Progenitor cell of endocrine pancreas (in vitro differentiated cells): ENCODE measurements at places on chromosomes 2 and 18. TPM values are rescaled to one million over a fixed set of nuclear protein-coding genes. Genes with fewer than 3 reads are reported as not detected.

- H3K4me3 ChIP-seq = no peak overlapping the region
- no peaks in the 10 kb centered on the region for H3K4me1 ChIP-seq
- no peak overlapping the region for H3K27ac ChIP-seq
- DNase-seq = no peak
These were observed 41.1 kb upstream of the SCG2 start for GRCh38 chr2:223643309-223643708.

DNA sequence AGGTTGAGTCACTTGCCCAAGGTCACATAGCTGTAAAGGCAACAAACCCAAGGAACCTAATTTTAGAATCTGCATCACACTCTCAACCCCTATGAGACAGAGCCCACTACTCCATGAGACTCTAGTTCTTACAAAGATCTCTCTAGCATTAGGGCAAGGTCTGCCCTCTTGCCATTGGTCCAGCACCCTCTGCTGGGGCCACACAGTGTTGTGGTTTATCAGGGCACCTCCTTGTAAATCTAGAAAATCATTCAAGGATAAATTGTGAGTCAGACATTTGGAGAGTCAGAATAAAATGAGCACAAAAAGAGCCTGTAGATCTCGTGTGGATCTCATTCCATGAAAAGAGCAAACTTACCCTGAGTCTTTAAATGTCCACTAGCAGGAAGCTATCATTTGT lies 91.2 kb downstream of the SLC8A1 start:
- H3K27ac ChIP-seq = no peak overlapping the region
- H3K4me1 ChIP-seq = peaks cover 9% of the 10 kb centered on the region
- no peaks in the 10 kb centered on the region for H3K36me3 ChIP-seq
- DNase-seq = no peak
- H3K27me3 ChIP-seq = no peaks in the 10 kb centered on the region

DNA sequence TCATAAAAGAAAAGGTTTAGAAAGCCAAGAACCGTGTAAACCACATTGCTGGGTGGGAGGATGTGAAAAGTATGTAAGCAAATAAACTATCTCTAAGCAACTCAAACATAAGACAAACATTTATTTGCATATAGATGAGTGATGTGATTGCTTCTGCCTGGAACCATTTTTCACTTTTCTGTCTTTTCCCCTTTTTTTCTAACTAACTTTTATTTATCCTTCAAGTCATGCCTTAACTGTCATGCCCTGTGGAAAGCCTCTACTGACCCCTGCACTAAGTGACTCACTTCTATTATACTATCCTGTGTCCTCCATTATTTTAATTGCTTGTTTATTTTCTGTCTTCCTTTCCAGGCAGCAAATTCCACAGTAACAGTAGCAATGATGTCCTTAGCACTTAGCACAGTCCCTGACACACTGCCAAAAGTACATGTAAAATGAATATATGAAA lies 87.5 kb upstream of the CTAGE1 start:
- H3K4me1 ChIP-seq = peaks cover 1% of the 10 kb centered on the region
- H3K4me3 ChIP-seq = no peak overlapping the region
- DNase-seq = no peak

Gene AFG3L2
- total RNA-seq = 44.6 and 44.8 TPM in 2 replicates

Gene ABHD1
- 0.31 and 0.34 TPM in 2 replicates for total RNA-seq
